ENCODE measurements at places on chromosomes 2 and 18. TPM values are rescaled to one million over a fixed set of nuclear protein-coding genes. Genes with fewer than 3 reads are reported as not detected.

- DNase-seq: no peak
Observed at GRCh38 chr2:145066856-145067548, 547.1 kb upstream of the ZEB2 start.

DNA sequence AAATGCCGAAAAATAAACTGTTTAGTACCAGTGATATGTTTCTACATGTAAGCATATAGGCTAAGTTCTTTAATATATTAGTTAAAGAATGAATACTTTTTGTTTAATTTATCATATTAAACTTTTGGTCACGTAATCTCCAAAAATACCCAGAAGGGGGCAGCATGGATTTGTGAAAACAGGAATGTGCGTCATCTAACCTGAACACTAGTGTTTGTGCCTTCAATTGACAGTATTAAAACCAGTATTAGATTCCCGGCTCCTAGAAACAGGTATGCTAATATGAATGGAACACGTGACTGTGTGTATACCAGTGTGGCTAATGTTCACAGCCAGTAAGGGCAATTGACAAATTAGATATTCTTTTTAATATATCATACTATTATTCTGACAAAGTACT, 51.8 kb downstream of the WDR7 start:
- DNase-seq: peak; percentile 55

DNA sequence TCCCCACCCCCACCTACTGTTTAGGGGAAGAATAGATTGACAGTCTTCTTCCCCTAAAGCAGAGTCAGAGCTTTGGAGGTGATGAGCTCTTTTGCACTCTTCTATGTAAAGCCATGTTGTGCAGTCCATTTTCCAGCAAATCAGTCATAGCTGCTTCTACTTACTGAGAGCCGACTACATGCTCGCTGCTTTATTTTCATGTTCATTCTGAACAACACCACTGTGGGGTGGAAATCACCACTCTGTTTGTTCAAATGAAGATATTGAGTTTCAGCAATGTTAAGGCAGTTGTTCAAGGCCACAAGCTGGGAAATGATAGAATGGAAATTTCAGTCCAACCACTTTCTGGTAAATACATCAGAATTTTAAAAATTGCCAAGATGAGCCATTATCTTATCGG, 88.3 kb downstream of the INSIG2 start:
- DNase-seq: peak; percentile 28

DNA sequence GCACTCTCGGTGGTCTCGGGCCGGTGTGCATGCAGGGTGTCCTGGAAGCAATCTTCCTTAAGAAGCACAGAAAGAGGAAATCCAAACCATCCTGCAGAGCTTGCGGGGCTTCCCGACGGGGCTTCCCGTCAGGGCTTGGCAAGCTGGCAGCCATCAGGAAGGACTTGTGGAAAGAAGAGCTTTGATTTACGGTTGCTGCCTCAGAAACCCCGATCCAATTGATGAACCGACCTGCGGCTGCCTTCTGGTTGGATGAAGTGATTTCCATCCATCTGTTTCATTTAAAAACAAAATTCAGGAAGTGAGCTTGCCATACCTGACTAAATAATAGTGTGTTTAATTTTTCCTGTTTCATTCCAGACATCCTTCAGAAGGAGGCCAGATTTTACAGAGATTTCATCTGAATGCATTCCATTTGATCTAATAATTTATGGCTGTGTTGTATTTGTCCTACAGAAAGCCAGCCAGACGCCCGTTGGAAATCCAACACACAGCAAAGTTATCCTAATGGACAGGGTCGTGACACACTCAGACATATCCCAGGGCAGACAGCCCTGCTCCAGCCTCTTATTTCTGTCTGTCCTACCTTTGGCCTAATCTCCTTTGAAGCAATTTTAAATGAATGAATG, 141.3 kb downstream of the SEPTIN10 start:
- DNase-seq: peak; percentile 39

DNA sequence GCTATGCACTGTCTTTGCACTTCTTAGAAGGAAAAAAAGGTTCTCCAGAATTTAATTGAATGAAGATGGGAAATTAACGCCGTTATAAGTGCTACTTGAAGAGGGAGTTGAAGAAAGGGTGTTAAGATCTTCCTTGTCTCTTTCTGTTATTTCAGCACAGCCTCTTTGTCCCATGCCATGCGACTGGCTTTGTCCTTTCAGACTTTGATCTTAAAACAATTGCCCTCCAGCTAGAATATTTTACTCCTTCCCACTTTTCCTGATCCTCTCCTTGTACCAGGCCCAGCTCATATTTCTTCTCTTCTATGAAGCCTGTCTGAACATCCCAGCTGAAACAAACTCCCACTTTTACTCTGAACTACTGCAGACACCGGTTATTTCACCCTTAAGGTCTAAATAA, 51.4 kb downstream of the RAB27B start:
- DNase-seq: no peak

ASXL2 gene
- total RNA-seq: 4.4 TPM

- DNase-seq: no peak
Observed at GRCh38 chr2:214103276-214104001, 307.4 kb upstream of the VWC2L start.

NEU4 gene
- total RNA-seq: under 0.01 TPM

DNA sequence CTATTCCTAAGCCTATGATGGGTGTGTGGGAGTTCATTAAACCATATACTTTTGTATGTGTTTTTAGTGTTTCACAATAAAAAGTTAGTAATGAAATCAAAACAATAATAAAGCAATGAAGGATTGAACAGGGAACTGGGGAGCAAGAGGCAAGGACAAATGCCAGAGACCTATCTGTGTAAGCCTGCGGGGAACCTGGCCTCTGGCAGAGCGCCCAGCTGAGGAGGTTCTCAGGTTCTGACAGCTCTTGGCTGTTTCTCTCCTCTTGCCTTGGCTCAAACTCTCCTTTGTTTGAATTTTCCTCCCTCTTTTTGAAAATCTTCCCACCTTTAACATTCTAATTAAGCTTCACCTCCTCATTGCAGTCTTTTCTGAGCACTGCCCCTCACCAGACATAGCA, 200.0 kb upstream of the NCKAP5 start:
- no peak for DNase-seq

GRCh38 chr2:216485237-216485636, 13.4 kb upstream of the RPL37A start:
- no peak for DNase-seq

DNA sequence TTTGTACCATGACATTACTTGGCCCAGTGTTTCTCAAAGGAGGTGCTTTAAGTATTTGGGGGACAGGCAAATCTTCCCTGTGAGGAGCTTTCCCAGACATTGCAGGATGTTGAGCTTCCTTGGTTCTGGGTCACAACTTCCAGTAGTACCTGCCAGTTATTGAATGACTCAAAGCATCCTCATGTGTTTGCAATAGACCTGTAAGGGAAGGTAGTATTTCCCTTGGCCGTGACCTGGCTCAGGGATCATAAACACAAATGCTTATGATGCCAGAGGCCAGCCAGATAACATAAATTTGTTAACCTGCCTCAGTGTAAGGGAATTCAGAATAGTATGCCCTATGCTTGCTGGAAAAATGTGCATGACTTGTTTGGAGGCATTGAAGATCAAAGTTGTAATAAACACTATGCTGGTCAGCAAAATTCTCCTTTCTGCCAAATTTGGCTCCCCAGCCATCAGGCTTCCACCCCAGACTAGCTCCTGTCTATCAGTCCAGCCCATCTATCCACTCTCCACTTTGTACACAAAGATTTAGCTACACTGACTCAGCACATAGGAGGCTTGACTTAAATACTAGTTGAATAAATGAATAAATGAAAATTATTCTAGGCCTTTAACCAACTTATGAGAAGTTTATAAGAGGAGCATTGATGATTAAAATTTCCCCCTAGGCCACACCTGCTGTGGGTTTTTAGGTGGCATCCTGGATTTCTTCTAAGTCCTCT, 102.0 kb upstream of the EFEMP1 start:
- peak; percentile 16 for DNase-seq

DNA sequence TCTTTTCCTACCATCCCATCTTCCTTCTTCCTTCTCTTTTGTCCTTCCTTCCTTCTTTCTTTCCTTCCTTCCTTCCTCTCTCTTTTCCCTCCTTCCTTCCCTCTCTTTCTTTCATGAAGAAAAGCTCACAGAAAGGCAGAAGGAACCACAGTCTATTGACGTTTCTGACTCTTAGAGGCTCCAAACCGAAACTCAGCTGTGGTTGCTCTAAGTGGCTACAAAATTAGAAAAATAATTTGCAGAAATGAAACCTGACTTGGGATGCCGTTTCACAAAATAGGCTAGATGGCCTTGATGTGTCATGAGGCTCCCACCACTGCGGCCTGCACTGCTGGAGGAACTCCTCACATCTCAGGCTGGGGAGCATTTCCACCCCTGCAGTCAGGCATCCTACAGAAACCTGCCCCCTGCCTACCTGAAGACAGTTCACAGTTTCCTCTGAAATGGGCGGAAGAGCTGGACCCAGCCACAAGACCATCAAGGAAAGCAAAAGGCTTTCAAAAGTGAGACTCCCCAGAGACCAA, 165.6 kb downstream of the SMAD7 start:
- DNase-seq: no peak

GULP1 gene
- 2.4 TPM for total RNA-seq
